NCI-H2081 treated with DMSO at 0.1 percent for 48 hours (cell line): ENCODE measurements at places on chromosomes 6 and 20.

- no peak for DNase-seq
Observed at GRCh38 chr20:46282669-46283068, 25.6 kb downstream of the CDH22 start.

DNA sequence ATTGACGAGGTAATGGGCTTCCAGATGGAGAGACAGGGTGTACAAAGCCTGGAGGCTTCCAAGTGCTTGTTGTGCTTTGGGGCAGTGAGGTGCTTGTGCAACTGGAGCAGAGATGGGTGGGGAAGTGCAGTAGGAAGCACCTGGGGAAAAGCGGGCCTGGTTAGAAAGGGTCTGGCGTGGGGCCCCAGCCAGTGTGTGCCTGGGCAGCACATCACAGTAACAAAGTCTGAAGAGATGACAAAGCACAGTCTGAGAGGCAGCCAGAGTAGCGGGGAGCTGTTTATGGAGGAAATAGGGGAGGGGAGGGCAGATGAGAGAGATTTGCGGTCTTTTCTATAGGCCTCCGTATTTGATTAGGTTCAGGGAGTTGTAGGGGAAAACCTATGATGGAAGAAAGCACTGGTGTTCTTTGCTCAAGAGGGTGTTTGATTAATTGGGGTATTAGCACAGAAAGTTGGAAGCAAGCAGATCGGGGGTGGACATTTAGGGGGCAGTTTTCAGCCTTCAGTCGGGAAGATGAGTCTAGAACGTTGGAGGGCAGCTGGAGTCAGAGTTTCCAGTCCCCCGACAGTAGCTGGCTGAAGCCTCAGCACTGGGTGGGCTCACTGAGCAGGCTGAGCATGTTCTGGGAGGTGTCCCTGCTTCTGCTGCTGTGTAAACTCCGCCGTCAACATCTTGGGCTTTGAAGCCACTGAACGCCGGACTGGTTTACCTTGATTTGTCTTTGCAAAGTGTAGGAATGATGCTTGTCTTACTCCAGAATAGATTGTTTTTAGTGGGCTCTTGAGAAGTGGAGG lies 15.5 kb upstream of the MROH8 start:
- no peak for DNase-seq

GRCh38 chr6:4308364-4308763 lies 173.0 kb upstream of the ECI2 start:
- no peak for DNase-seq

- no peak for DNase-seq
Observed at GRCh38 chr20:20078041-20078440, 25.7 kb downstream of the CFAP61 start.

DNA sequence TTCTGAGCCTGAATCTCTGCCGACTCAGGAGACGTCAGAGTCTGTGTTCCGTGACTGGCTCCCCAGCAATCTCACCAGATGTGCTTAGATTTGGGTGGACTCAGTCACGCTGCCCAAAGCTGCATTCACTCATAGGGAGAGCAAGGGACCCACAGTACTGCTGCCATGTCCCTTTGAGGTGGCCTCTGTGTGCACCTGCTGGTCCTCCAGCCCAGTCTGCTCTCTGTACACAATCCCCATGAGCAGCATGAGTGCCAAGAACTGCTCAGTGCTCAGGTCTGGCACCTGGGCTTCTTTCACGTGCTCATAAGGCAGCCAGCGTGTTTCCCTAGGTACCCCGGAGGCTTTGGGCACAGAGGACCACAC lies 44.2 kb upstream of the TIAM2 start:
- DNase-seq = no peak

- no peak for DNase-seq
Observed at GRCh38 chr6:135021310-135022049, 33.1 kb downstream of the HBS1L start.

DNA sequence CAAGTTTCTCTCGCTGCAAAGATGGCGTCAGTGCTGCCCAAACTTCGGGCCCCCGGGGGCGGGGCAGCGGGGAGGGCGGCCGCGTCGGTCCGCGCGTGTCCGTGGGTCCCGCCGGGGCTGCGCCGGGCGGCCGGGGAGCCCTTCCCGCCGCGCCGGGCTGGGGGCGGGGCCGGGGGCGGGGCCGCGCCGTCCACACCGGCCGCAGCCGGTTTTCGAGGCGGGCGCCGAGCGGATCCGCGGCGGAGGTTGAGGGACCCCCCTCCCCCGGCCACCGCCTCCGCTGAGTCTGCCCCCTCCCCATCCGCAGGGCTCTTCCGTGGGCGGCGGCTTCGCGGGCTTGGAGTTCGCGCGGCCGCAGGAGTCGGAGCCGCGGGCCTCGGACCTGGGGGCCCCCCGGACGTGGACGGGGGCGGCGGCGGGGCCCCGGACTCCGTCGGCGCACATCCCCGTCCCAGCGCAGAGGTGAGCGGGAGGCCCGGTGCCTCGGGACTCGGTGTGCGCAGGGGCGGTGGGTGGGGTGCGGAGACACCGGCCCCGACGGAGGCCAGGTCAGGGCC lies 572 bp downstream of the SLC2A4RG start:
- no peak for DNase-seq

DNA sequence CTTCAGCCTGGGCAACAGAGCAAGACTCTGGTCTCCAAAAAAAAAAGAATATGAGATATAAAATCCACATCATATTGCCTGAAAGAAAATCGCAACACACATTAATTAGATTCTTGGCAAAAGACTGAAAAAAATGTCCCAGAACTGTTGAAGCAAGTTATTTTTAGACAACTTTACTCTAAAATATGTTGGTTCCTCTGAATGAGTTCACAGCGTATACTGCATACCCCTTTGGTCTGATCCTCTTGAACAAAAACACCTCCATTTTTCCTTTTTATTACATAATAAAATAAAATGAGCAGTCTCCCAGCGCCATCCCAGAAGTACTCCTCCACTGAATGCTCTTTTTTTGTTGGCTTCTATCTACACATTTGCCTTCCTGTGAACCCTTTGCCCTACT lies 126.0 kb upstream of the TMEM170B start:
- DNase-seq = no peak

DNA sequence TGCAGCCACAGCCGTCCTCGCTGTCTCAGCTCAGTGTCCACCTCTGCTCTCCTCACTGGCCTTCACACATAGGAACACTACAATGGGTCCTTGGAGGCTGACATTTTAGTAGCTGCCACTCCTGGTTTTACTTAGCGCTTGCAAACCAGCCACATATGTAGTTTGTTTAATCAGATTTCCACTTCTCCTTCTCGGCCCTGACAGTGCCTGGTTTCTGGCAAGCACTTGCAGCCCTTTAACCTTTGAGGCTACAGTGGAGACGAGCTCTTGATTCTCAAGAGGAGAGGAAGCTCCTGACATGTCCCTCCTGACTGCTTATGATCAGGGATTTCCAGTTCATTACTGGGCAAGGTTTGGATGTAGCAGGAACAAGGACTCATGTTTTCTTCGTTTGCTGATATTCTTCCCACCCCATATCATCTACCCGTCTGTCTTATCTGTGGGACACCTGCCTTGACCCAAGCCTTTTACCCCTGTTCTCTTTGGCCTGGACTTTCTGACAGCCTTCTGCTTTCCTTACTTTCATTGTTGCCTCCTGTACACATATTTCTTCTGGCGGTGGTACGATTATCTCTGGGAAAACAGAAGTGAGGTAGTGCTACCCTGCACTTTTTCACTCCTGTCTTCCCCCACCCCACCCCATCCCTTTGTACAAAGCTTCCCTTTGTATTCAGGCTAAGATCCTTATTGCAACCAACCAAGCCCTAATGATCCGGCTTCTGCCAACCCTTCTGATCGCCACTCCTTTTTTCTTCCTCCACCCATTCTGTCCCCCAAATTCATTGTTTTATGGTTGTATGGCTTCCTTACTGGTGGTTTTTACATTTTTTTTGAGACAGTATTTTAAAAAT lies 31.2 kb downstream of the CEP43 start:
- DNase-seq = no peak

DNA sequence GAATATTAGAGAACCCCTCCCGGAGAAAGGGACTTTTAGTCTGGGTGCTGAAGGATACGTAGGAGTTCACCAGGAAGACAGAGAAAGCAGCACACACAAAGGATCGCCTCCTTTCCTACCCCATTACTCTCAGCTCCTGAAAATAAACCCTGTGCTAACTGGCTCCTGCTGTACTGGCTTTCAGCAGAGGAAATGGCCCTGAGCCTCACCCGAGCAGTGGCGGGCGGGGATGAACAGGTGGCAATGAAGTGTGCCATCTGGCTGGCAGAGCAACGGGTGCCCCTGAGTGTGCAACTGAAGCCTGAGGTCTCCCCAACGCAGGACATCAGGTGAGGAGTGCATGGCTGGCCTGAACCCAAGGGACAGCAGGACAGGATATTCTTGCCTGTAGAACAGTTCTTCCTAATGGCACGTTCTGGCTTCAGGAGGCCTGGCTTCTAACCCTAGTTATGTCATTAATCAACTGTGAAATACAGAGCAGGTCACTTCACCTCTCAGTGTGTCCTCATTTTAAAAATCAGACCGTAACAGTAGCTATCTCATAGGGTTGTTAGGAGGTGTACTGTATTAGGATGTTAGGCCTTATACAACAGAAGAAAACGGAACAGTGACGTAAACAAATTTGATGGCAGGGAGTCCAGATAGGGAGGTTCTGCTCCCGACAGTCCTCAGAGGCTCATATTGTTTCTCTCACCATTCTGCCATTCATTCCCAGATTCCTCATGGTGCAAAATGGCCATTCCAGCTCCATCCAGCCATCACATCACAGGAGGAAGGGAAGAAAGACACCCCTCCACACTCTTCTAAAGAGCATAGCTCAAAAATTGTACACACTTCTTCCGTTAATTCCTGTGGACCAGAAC lies 1.8 kb downstream of the RBCK1 start:
- DNase-seq = no peak

GRCh38 chr6:32614366-32615081 lies 22.7 kb upstream of the HLA-DQA1 start:
- no peak for DNase-seq

DNA sequence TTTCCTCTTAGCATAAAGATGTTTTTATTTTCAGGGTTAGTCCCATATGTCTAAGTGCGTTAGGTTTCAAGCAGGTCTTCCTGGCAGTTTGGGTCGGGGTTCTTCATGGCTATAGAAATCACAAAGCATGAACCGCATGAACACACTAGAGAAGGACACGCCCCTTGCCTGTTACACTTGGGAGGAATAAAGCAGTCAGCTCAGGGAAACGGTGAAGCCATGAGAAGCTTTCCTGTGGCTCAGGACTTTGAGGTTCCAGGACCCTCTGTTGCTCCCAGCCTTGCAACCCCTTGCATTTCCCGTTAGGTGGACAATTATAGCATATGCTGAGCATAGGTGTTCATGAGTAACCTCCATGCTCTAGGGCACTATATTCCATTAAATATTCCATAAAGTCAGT lies 96.7 kb downstream of the SYCP2 start:
- no peak for DNase-seq

GRCh38 chr6:146146836-146147235 lies 118.0 kb downstream of the GRM1 start:
- DNase-seq = no peak

- peak; percentile 40 for DNase-seq
Observed at GRCh38 chr6:16762550-16763477, 1.6 kb upstream of the ATXN1 start.

- no peak for DNase-seq
Observed at GRCh38 chr20:25222461-25223178, 25.3 kb upstream of the PYGB start.

- DNase-seq = no peak
Observed at GRCh38 chr6:82779041-82779440, 286.6 kb downstream of the UBE3D start.

DNA sequence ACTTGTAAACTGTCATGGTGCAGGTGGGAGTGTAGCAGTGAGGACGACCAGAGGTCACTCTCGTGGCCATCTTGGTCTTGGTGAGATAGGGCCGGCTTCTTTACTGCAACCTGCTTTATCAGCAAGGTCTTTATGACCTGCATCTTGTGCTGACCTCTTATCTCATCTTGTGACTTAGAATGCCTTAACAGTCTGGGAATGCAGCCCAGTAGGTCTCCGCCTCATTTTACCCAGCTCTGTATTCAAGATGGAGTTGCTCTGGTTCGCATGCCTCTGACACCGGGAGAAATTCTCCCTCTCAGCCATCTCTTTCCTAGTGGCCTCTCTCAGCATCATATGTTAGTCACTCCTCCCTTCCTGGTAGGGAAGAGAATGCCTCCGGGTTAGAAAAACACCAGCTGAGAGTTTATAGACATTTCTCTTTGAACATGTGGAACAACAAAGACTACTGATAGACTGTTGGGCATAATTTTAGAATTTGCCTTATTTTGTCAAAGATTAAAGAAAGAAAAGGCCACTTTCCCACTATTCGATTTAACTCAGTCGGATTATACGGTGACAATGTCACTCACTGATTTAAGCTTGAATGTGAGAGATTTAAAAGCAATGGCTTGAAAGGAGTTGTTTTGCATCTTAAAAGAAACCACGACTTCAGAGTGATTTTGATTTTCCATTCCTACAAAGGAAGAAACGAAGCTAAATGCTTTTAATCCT lies 67.9 kb upstream of the SNX9 start:
- no peak for DNase-seq

GRCh38 chr6:168145747-168146596 lies 67.0 kb upstream of the FRMD1 start:
- DNase-seq = no peak

GRCh38 chr6:148771896-148772554 lies 25.2 kb downstream of the UST start:
- no peak for DNase-seq

DNA sequence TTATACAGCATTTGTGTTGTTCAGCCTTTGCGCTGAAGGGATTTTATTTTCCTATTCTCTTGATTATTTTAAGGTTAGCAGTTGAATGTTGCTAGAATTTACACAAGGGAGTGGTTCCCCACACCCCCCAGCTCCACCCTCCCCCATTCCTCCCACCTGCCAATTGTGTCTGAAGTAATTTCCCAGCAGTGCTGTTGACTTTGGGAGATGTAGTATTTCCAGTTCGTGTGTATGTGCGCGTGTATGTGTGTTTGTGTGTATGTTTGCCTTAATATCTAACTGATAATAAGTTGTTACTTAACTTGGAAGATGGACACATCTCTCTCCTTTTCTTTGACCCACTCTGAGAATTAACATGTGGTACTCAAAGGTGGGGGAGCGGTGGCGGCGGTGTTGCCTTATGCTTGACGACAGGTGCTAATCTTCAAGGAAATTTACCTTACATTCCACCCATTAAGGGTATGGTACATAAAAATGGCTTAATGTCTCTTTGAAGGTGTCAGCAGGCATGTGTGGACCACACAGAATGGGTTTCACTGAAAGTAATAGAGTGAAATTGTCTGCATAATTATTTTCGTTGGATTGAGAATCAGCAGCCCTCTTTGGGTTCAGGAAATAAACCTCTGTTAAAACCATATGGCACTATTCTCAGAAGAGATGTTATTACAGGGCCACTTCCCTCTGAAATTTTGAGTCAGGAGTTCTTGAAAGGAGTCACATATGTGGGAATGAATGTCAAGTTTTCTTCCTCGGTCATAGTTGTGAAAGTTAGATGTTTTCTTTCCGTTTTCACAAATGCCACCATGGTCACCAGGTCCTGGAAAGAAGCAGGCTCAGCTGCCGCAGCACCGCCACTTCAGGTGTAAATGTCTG lies 95.6 kb upstream of the SUPT3H start:
- DNase-seq = no peak

DNA sequence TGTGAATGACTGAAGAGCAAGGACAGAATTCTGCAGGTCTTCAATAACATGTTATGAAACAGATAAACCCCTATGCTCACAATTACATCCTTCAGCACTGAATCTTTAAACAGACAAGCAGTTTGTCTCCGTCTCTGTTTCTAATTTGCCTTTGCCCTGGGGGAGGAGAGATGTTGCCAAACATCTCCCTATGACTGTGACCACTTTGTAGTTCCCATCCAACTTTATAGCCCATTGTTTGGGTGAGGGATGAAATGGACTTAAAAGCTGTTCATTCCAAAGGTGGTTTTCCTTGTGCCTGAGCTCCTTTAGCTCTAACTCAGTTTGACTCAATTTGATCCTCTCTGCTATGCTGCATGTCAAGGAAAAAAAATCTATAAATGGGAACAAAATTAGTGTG lies 19.5 kb upstream of the ADTRP start:
- DNase-seq = no peak
